ENCODE measurements at places on chromosomes 7 and 10.

- DNase-seq, result no peak
These were observed 59.8 kb downstream of the STK32C start for GRCh38 chr10:132247943-132248342.

DNA sequence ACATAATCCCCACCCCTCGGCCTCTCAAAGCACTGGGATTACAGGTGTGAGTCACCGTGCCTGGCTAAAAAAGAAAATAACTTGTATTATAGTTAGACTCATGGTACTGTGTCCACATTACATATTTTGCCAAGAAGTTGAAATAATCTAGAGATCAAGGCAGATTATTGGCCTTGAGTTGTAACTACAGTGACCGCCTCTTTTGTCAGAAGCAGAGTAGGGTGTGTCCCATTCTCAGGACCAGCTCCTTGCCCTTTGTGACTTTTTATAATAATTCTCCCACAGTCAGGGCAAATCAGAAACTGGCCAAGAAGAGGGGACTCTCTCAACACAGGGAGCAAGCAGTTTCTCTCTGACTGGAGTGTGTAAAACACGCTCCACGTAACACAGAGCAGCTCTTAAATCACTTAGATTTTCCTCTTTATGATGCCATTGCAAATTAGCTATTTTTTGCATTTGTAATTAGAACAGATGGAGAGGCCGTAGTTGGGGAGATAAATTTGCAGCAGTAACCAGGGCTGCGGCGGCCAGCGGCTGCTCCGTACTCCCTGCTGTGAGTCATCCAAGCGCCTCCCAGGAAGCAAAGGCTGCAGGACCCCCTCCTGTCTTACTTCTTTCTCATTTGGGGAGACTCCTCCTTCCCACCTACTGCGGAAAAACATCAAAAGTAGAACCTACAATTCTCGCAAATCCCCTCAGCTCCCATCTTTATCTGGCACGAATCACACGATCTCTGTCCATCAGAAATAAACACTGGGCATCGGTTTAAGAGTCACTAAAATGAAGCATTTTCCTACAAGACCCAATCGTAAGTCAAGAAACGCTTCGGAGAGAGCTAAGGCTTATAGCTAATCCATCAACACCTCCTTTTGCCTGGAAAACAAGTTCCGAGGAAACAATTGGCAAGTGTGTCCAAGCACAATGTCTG, 32.1 kb upstream of the MSRB2 start:
- DNase-seq, result no peak

DNA sequence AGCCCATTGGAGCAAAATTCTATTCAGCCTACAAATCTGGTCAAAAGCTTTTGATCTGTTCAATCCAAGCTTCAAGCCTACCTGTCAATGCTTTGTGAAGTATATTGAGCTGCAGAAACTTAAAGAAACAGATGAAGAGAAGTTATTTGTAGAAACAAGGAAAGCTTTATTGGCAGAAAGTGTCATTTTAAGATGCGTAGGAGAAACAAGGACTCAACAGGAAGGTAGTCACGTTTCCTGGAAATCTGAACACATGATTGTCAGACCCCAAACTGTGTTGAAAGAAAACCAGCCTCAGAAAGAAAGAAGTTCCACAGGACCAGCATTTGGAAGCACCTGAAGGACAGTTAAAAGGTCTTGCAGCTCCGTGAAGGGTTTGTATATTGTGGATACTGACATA, 34.8 kb upstream of the PURB start:
- no peak for DNase-seq

- DNase-seq, result no peak
These were observed 683.3 kb downstream of the GRM8 start for GRCh38 chr7:126569402-126569801.

DNA sequence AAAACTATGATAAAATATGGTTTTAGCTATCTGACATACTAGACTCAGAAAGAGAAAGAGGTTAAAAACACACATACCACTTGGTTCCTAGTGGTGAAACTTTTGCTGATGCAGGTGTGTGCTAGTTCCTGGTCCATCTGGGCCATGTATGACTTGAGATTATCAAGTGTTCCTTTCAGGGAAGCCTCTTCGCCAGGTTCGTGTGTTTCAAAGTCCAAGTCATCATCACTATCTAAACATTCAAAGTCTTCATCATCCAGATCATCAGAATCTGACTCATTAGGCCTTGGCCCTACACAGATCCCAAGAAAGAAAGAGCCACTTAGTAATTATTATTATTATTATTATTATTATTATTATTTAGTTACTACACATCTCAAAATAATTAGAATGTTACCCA, 26.4 kb downstream of the NUDT13 start:
- DNase-seq, result no peak

Measured in activated T-cell treated with anti-CD3 and anti-CD28 coated beads for 24 hours (primary cell).